GM23248 (cell line): ENCODE measurements at places on chromosomes 1 and 21. TPM values are rescaled to one million over a fixed set of nuclear protein-coding genes. Genes with fewer than 3 reads are reported as not detected.
A peak's percentile ranks its signal among the peaks of the same experiment; 100 is the strongest.

The LENEP gene
- total RNA-seq, result not detected in 2 replicates

DNA sequence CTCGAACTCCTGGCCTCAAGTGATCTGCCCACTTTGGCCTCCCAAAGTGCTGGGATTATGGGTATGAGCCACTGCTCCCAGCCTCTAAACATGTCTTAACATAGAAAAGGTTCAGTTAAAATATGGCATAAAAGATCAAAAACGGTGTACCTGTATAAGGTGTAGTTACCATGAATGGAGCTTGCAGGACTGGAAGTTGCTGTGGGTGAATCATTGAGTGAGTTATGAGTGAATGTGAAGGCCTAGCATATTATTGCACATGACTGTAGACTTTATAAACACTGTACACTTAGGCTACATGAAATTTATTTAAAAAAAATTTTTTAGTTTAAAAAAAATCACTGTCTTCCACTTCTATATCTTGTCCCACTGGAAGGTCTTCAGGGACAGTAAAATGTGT, 15.7 kb downstream of the ABCD3 start:
- no peaks in the 10 kb centered on the region for H3K36me3 ChIP-seq
- no peak for DNase-seq
- H3K27me3 ChIP-seq, result no peaks in the 10 kb centered on the region
- H3K4me3 ChIP-seq, result no peak overlapping the region
- H3K27ac ChIP-seq, result no peak overlapping the region
- no peaks in the 10 kb centered on the region for H3K4me1 ChIP-seq

The FAM151A gene
- total RNA-seq, result not detected in 2 replicates

DNA sequence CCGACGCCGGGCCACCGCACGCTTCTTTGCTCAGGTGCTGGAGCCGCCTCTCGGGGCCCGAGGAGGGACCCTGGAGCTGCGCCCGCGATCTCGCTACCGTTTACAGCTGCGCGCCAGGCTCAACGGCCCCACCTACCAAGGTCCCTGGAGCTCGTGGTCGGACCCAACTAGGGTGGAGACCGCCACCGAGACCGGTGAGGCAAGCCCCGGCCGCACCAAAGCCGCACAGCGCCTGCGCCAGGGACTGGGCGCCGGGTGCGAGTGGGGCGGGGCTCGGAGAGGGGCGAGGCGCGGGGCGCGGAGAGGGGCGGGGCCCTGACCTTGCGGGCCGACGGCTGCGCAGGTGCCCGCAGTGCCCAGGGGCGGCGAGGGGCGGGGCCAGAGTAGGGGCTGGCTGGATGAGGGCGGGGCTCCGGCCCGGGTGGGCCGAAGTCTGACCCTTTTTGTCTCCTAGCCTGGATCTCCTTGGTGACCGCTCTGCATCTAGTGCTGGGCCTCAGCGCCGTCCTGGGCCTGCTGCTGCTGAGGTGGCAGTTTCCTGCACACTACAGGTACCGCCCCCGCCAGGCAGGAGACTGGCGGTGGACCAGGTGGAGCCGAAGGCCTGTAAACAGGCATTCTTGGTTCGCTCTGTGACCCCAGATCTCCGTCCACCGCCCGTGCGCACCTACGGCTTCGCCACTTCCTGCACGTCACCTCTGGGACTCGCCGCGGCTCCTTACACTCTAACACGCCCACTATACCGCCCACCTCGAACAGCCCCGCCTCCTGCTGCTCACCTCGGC, 9.8 kb upstream of the CDC20 start:
- DNase-seq, result peak; percentile 54
- H3K27me3 ChIP-seq, result no peaks in the 10 kb centered on the region
- no peaks in the 10 kb centered on the region for H3K36me3 ChIP-seq
- H3K4me1 ChIP-seq, result peaks cover 11% of the 10 kb centered on the region; the same call in 1 of the 2 replicates
- H3K27ac ChIP-seq, result no peak overlapping the region

The ZNF593OS gene
- total RNA-seq, result not detected in 2 replicates

GRCh38 chr1:23923592-23924499, 10.7 kb upstream of the CNR2 start:
- H3K36me3 ChIP-seq, result no peaks in the 10 kb centered on the region
- H3K4me3 ChIP-seq, result no peak overlapping the region
- no peaks in the 10 kb centered on the region for H3K27me3 ChIP-seq
- no peaks in the 10 kb centered on the region for H3K4me1 ChIP-seq
- DNase-seq, result peak; percentile 59

The BEND5 gene
- not detected in 2 replicates for total RNA-seq

DNA sequence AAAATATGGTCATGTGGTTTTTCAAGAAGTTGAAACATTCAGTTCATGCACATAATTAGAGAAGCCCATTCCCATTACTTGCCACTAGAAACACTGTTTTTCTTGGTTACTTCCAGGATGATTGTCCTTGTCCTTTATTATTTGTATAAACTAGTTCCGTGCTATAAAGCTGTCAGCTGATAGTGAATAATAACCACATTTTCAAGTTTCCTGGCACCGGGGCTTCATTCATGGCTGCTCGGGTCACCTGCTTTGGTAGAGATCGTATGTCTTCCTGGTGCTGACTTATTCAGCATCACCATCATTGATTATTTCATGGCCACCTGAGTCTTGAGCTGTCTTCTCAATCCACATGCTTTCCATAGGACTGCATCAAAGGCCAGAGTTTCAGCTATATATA, 62.9 kb upstream of the ZNF326 start:
- no peaks in the 10 kb centered on the region for H3K27me3 ChIP-seq
- no peak overlapping the region for H3K4me3 ChIP-seq
- H3K36me3 ChIP-seq, result peaks cover 8% of the 10 kb centered on the region; the same call in 1 of the 2 replicates

DNA sequence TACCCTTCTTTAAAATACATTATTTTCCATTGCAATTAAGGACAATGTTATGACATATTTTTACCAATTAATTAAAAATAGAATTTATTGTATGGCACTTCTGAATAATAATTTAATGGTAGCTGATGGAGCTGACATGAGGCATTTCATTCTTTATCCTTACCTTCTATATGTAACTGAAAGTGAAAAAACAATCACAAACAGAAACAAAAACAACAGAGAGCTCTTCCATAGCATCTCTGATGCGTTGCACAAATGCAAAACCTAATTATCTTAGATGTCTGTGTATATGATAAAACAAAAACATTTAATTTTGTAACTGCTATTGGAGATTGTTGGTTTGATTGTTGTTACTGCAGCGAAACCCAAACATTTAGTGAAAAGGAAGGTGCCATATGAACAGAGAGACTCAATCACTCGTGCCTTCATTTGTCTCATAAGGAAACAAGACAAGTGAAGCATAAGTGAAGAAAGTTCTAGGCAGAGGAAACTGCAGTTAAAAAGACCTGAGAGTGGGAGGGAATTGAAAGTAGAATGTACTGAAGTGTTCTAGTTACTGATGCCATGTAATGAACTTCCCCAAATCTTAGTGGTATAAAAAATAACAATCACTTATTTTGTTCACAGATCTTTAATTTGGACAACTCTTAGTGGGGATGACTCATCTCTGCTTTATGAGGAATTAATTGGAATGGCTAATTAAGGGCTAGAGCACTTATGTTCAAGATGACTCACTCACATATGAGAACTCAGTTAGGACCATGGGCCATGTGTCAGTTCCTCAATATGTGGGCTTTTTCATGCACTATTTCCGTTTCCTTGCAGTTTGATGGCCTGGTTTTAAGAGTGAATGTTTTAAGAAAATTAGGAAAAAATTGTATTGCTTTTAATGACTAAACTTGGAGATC, 245.0 kb upstream of the OLFM3 start:
- H3K4me1 ChIP-seq, result no peaks in the 10 kb centered on the region
- no peaks in the 10 kb centered on the region for H3K27me3 ChIP-seq
- H3K36me3 ChIP-seq, result no peaks in the 10 kb centered on the region
- H3K27ac ChIP-seq, result no peak overlapping the region
- no peak overlapping the region for H3K4me3 ChIP-seq
